ENCODE measurements at places on chromosomes 5 and 9. TPM values are rescaled to one million over a fixed set of nuclear protein-coding genes. Genes with fewer than 3 reads are reported as not detected.

The OBP2B gene
- total RNA-seq = not detected

The ZNF367 gene
- 1.8 TPM for total RNA-seq

The PCDHB1 gene
- 0.13 TPM for total RNA-seq

- no peak for DNase-seq
These were observed 1.6 kb downstream of the FABP6 start for GRCh38 chr5:160230686-160231527.

GRCh38 chr5:72604111-72604797 is 97.0 kb upstream of the ZNF366 start:
- DNase-seq = no peak

GRCh38 chr5:36458746-36459145 is 147.7 kb upstream of the SLC1A3 start:
- no peak for DNase-seq

Measured in ureter (tissue), 1 donor.